Stimulated activated CD4-positive, alpha-beta T cell treated with anti-CD3 and anti-CD28 coated beads, Interleukin-15, amount 100 ng/mL, for 48 hours (primary cell): ENCODE measurements at places on chromosomes 6 and 20.

GRCh38 chr20:54681869-54682268, 206.5 kb downstream of the DOK5 start:
- no peak for DNase-seq

DNA sequence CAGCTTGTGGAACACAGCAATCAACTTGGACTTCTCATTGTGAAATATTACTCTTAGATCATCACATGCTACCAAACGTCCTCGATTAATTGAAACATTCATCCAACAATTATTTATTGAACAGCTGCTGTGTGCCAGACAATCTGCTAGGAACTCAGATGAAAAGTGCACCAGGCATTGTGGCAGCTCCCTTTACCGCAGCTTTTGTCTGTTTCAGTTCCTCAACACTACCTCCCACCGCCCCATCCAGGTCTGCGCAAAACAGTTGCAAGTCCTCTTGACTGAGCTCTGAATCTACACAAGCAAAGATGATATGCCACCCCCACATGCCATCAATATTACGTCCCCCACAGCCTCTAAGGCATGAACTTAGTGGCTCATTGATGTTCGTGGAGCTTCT, 1094.4 kb upstream of the MAP3K7 start:
- DNase-seq: no peak

DNA sequence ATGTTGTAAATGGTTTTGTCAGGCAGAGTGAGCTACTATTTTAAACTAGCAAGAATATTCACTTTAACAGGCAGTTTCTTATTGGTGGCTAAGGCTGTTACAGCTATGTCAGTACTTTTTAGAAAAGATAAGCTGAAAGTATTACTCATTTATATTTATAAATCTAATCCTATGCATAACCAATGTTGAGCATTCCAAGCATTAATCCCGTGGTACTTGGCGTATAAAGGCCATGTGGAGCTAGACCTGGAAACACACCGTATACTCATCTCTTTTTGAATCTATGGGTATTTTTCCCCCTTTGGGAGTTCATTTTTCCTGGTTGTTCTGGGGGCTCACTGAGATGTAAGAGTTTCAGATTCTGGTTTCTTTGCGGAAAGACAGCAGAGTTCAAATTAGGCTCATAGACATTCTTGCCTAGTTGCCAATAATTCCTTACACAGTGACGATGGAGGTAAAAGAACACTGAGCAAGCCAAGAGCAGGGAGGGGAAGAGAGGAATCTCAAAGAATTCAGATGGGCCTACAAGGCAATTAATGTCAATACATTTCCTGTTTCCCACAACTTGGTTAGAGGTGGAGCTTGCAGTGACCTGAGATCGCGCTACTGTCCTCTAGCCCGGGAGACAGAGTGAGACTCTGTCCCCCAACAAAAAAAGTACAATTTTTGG, 211.5 kb downstream of the SOX4 start:
- no peak for DNase-seq

DNA sequence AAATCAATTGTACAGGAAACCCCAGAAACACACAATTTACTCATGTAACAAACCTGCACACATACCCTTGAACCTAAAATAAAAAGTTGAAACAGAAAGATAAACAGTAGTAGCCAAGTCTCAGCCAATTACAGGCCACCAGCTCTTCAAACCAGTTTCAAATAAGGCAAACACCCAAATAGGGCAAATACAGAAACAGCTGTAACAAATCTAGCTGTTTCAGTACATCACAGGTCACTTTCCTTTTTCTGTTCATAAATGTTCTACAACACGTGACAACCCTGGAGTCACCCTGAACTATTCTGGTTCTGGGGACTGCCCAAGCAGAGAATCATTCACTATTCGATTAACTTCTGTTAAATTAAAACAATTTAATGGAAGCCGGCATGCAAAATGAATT, 329.0 kb downstream of the GJA1 start:
- DNase-seq: no peak

DNA sequence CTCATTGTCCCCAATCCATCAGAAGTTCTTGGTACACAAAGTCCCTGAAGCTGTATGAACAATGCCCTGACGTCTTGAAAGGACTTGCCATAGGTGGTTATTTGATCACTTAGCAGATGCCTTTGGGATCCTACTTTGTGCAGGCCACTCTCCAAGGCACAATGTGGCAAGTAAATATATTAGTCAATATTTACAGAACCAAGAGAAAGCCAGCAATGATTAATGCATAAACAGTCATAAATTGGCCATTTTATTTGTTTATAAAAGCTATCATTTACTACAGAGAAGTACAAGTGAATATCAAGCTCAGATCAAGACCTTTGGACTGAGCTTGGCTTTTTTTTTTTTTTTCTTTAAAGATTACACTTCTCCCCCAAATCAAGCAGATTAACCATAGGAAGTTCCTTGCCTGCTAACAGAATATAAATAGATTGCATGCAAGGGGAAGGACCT, 161.8 kb downstream of the MTHFD1L start:
- DNase-seq: no peak

DNA sequence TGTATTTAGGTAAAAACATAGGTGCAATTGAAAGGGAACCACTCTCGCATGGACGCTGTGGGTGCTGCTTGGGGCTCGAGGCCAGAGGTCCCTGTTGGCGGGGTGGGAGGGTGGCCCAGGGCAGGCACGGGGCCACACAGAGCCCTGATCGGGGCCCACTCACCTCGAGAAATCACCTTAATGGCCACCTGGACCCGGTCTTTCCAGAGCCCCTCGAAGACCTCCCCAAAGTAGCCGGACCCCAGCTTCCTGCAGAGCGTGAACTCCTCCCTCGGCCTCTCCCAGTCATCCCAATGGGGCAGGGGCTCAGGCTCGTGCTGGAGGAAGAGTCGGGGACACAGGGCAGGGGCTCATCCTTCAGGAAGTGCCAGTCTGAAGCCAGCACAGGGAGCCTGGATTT, 3.8 kb downstream of the PTK6 start:
- DNase-seq: no peak

DNA sequence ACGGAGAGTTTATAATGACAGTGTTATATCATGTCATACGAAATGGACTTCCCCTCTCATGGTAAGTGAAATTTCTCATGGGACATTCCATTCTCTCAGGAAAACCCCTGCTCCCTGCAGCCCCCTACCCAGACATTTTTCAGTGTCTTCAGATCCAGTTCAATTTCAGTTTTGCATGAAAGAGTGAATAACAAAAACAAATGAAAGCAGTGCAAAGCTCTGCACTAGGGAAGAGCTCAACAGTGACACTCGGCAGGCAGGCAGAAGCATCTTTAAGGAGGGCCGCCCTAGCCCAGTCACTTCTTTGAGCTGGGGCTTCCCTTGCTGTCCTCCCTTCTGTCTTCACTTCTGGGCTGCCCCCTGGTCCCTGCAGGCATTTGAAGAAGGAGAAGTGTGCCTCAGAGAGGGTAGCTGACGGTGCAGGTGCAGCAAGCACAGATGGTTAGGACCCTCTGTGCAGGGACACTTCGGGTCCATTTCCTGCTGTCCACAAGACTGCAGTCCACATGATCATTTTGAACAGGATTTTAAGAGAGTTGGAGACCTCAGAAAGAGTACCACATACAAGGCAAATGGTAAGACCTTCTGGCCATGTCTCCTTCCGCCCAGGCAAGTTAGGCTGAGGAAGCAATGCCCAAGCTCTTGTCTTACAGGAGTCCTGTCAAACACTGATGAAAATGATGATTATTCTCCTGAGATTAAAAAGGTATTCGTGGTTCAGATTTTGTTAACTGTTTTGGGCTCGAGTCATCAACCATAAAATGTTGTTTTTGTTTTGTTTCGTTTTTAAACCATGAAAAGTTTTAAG, 5.4 kb upstream of the DUSP22 start:
- no peak for DNase-seq

DNA sequence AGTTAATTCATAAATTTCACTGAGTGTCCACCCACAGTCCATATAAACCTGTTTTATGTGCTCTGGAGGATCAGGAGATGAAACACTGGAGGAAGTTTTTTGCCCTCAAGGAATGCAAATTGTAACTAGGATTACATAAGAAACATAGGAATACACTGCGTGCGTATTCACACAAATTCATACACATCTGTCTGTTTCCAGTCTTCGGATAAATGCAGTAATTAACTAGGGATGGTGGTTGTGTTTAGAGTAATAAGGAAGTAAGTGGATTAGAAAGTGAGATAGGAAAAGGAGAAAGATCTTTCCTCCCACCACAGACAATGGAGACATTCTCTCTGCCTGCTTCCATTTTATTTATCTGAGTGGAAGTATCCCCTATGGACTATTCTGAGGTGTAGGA, 35.7 kb upstream of the POPDC3 start:
- no peak for DNase-seq

DNA sequence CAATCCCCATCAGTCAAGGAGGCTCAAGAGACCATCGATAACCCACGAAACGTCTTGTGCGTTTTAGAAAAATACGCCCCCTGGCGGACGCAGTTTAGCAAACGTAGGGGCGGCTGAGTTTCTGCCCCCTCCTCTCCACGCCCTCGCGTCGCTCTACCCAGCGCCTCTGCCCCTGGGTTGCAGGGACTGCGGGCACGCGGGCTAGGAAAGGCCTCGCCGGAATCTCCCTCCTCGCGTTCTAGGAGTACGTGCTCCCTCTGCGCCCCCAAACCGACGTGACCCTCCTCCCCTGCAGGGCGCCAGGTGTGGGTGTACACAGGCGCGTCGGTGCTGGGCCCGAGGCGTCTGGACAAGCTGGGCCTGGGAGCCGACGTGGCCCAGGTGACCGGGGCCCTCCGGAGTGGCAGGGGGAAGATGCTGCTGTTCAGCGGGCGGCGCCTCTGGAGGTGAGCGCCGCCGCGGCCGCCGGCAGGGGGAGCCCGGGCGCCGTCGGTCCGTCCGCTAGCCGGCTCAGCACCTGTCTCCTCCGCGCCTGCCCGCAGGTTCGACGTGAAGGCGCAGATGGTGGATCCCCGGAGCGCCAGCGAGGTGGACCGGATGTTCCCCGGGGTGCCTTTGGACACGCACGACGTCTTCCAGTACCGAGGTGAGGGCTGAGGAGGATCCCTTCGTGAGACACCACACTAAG, 5.3 kb downstream of the MMP9 start:
- peak; percentile 40 for DNase-seq

- DNase-seq: no peak
Observed at GRCh38 chr20:43919686-43920403, 5.2 kb downstream of the TOX2 start.

- no peak for DNase-seq
Observed at GRCh38 chr6:135393289-135393688, 104.3 kb downstream of the AHI1 start.

DNA sequence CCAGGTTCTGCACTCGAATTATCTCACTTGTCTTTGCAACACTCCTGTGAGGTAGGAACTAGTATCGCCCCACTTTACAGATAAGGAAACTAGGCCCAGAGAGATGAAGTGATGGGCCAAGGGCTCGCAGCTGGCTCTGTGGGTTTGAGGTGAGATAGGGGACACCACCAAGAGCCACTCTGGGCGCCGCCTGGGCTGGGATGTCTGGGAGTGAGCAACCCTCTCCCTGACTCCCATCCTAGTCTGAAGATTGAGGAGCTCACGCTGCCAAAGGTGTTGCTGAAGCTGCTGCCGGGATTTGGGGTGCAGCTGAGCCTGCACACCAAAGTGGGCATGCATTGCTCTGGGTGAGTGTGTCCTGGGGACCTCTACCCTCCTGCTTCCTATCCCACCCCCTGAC, 5.4 kb downstream of the BPIFB3 start:
- no peak for DNase-seq

DNA sequence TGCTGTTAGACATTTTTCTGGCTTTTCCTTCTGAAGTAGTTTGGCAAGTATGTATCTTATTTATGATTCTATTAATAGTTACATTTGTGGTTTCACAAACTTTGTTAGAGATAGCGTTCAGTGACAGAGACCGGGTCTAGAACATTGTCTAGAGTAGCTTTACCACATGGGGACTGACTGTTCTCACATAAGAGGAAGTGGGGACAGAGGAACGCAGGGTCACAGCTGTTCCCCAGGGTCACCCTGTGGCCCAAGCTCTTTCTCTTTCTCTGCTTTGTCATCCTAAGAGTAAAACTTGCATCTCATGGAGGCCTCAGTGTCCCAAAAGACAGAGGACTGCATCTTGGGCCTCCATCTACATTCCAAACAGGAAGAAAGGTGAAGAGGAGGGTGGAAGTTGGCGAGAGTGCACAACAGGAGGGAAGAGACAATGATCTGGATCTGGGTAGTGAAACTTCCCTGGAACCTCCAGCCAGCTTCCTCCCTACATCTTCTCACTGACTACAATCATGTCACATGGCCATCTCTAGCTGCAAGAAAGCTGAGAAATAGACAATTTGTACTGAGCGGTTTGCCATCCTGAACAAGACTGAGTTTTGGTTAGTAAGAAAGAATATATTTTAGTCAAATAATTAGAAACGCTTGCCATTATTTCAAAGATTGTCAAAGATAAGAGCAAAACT, 645.8 kb upstream of the ARID1B start:
- no peak for DNase-seq

GRCh38 chr6:28914941-28915340, 8.8 kb downstream of the TRIM27 start:
- no peak for DNase-seq

- no peak for DNase-seq
Observed at GRCh38 chr6:123994168-123994567, 190.5 kb downstream of the NKAIN2 start.

DNA sequence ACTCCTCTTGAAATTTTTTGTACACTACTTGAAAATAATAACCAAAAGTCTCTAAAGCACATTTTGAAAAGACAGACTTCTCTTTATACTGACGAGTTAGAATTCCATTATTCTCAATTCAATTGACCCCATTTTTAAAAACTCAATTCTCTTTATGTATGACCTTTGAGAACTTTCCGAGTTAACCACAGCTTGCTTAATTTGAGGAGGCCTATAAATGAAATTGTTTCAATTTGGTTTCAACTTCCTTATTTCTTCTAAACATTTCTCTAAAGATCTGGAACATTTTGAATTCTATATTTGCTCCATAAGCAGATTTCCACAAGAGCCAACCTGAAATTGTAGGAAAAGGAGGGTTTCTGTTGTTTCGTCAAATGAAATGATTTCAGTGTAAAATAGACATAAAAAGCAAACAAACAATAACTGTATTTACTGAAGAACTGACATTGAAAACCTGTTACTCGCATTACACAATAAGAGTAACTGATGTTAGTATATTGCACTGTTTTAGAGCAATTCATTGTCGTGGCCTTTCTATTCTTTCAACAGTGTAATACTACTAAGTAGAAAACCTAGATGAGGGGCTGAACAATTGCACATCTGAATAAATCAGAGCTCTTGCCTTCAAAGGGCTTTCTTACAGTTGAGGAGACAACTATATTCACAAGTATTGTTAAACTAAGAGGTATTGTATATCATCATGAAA, 223.6 kb downstream of the HIVEP2 start:
- no peak for DNase-seq
